Smooth muscle cell of the pulmonary artery (primary cell): ENCODE measurements at places on chromosomes 7 and 10. TPM values are rescaled to one million over a fixed set of nuclear protein-coding genes. Genes with fewer than 3 reads are reported as not detected.

Gene FOXK1
- total RNA-seq = 39.2 and 43.7 TPM in 2 replicates

Gene FLNC
- total RNA-seq = 324 and 363 TPM in 2 replicates

Gene OR9A2
- total RNA-seq = 0.13 TPM in 1 of 2 replicates, not detected in the other

Gene PRLHR
- not detected in 2 replicates for total RNA-seq

Gene CLRN3
- not detected in 2 replicates for total RNA-seq

Gene LIPK
- total RNA-seq = not detected in 2 replicates

Gene PLAC9
- total RNA-seq = 8.0 and 18.2 TPM in 2 replicates

Gene KCNH2
- 0.13 and 0.79 TPM in 2 replicates for total RNA-seq

Gene WNT2
- 0.20 TPM in 1 of 2 replicates, not detected in the other for total RNA-seq

Gene ALOX5
- not detected in 2 replicates for total RNA-seq

Gene CALML5
- total RNA-seq = not detected in 2 replicates

Gene FGFR2
- total RNA-seq = 0.03 and 0.07 TPM in 2 replicates

Gene GPR146
- 16.4 and 16.7 TPM in 2 replicates for total RNA-seq

Gene TAS2R5
- 1.6 and 2.1 TPM in 2 replicates for total RNA-seq

Gene SLC29A3
- 1.3 and 1.9 TPM in 2 replicates for total RNA-seq

Gene GIMAP4
- 0.13 and 0.33 TPM in 2 replicates for total RNA-seq

Gene IFIT1B
- total RNA-seq = 0.03 TPM in 1 of 2 replicates, not detected in the other

Gene CFAP69
- 10.6 and 13.4 TPM in 2 replicates for total RNA-seq

Gene SH2D4B
- 0.07 TPM in 1 of 2 replicates, not detected in the other for total RNA-seq
